ENCODE measurements at places on chromosomes 5 and 9.
A peak's percentile ranks its signal among the peaks of the same experiment; 100 is the strongest.

GRCh38 chr9:656926-657568 is 184.4 kb upstream of the DMRT1 start:
- DNase-seq, result peak; percentile 15

DNA sequence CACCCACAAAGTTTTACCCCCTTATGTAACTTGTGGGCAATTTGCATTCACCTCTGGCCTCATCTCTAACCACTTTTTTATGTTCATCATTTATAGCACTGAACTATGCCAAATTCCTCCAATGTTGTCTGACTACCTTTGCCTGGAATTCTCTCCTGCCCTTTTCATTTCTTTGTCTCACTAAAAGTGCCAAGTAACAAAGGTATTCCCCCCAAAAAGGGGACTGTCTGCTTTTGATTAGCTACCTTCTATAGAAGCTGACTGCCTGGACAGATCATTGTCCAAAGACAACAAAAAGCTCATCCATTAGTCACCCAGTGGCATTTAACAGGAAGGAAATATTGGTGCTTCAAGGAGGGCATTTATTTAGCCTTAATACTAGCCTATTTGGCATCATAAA is 189.9 kb upstream of the VCAN start:
- no peak for DNase-seq

DNA sequence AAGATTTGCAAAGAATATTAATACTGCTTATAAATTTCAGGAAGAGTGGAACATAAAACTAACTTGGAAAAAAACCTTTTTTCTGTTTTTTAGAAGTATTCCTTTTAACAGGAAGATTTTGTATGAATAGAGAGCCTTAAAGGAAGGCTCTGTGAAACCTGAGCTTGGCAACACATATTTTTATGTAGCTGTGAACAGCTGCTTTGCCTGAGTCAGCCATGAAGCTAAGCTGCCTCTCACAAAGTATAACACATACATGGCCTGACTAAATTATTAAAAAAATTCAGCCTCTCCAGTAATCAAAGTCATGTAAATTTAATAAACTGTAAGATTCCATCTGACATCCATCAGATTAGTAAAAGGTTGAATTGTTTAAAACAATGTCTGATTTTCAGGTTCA is 547.5 kb downstream of the ELAVL2 start:
- no peak for DNase-seq

DNA sequence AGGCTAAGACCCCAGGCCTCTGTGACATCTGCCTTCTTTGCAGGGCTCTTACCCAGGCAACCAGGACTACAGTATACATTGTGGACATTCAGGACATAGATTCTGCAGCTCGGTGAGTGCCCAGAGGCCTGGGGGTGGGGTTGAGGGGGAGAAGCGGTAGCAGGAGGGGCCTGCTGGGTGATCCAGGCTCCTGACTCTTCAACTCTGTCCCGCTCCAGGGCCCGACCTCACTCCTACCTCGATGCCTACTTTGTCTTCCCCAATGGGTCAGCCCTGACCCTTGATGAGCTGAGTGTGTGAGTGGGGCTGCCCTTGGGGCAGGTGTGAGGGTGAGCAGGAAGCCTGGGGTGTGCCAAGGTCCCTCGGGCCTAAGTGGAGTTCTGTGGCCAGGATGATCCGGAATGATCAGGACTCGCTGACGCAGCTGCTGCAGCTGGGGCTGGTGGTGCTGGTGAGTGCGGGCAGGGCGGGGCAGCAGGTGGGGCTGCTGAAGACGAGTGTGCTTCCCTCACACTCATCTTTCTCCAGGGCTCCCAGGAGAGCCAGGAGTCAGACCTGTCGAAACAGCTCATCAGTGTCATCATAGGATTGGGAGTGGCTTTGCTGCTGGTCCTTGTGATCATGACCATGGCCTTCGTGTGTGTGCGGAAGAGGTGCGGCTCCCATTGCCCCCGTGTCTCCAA is 19.8 kb downstream of the GPRIN1 start:
- DNase-seq, result no peak

DNA sequence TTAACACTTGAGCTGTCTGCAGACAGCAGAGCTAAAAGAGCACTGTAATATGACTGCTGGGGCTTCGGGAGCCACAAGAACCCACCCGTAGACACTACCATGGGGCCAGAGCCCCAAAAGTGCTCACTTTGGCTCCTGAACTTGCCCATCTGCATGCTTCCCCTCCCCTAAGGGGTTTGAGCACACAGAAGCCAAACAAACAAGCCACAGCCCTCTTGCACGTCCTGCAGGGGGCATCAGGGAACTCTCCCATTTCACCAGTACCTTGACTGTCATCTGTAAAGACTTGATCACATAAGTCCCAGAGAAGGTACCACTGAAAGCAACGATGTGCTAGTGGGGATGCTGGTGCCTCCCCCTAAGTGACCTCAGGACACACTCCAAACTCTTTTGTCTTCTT is 681.8 kb downstream of the SEMA5A start:
- DNase-seq, result peak; percentile 12

DNA sequence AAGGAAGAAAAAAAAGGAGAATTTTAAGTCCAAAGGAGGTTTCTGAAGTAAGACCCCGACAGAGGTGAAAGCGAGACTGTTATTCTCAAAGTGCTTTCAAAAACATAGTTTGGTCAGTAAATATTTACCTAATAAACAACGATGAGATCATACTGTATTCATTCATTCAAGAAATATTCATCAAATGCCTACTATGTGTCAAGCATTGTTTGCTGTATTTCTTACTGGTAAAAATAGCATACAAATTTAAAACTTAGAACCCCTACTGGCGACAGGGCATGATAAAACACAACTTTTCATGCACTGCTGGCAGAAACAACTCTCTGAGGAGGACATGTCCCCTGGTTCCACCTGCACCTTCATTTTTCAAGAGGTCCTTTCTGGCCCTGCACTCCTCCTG is 190.7 kb downstream of the CDK5RAP2 start:
- no peak for DNase-seq

GRCh38 chr5:110177729-110178128 is 488.0 kb downstream of the MAN2A1 start:
- no peak for DNase-seq

DNA sequence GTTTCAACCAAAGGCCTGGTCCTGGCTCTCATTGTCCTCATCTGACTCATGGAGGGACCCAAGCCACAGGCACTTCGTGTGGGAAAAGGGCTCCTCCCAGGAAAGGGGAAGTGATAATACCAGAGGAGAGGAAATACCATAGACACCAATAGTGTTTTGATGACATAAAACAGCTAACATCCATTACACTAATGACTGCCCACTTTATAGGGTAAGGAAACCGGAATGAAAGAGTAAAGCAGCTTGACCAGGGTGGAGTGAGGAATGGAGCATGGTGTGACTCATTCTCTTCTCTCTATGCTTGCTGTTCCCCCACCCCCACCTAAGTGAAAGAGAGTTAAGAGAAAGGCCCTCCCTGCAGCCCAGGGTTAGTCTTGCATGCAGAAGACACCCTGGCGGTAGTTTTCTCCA is 67.4 kb upstream of the HRH2 start:
- DNase-seq, result no peak

DNA sequence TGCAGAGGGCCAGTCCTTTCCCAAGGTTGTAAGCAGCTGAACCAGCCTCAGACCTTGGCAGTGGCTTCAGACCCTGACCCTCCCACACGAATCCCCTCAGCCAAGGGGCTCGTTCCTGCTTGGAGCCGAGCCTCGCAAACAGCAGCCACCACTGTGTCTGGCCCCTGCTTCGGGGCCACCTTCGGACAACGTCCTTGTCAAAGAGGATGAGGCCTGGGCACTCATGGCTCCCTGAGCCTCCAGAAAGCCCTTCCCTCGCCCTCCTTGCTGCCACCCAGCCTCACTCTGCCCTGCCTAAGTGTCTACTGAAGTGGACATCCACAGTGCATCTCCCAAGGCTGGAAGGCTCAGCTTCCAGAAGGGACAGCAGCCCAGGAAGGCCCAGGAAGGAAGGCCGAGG is 161.7 kb downstream of the OLFM1 start:
- no peak for DNase-seq

- DNase-seq, result no peak
Measured at GRCh38 chr9:27227192-27227591, 69.8 kb downstream of the EQTN start.

DNA sequence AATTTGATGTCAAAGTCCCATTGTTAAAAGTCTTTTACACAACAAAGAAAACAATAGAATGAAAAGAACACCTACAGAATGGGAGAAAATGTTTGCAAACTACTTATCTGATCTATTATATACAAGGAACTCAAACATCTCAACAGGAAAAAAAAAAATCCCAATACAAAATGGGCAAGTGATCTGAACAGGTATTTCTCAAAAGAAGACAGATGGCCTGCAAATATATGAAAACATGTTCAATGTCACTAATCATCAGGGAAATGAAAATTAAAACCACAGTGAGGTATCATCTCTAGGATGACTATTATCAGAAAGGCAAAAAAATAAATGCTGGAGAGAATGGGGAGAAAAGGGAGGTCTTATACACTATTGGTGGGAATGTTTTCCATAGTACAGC is 301.8 kb downstream of the ARHGAP26 start:
- no peak for DNase-seq

DNA sequence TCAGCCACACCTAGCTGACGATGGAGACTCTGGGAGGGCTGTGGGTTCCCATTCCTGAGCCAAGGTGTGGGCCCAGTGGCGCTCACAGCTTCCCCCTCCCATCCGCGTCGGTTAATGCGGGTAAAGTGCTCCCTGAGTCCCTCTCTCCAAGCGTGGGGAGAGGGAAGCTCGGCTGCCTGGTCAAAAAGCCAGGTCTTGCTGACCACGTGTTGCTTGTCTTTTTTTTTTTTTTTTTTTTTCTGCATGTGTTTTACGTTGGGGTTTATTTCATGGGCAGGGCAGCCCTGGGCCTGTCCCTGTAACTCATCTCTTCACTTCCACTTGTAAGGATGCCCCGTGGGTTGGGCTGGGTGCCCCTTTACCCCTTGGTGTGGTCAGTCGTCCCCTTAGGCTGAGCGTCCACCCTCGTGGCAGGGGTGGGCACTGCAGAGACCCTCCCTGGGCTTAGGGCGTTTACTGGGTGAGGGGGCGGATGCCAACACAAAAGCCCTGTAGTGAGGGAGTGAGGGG is 11.9 kb downstream of the NKD2 start:
- no peak for DNase-seq

DNA sequence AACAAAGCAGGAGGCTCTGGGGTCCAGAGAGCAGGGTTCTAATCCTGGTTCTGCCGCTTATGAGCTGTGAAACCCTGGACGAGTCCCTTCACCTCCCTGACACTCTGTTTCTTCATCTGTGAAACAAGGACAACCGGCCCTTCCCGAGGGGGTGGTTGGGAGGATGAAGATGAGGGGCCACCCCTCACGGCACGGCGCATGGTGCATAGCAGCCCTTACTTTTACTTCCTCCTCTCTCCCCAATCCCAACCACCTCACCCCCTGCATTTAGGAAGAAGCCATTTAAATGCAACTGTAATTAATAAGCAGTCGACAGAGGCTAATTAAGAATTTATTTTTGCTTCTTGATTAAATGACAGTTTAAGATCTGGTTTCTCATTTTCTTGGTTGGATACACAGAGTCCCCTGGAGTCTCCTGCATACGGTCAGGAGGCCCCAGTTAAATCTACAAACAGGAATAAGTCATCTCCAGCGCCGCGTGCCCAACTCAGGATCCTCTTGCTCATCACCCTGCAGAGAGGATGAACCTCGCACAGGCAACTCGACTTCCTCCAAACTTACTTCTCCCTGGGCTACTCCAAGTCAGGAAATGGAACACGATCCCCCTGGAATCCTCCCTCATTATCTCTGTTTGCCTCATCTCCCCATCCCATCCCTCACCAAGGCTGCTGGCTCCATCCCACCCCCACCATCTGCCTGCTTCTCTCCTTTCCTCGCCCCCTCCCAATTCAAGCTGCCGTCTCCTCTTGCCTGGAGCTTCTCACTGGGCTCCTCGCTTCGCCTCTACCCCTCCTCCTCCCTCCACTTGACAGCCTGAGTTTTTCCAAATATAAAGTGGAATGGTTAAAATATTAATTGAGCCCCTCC is 95.9 kb downstream of the HRH2 start:
- DNase-seq, result no peak

DNA sequence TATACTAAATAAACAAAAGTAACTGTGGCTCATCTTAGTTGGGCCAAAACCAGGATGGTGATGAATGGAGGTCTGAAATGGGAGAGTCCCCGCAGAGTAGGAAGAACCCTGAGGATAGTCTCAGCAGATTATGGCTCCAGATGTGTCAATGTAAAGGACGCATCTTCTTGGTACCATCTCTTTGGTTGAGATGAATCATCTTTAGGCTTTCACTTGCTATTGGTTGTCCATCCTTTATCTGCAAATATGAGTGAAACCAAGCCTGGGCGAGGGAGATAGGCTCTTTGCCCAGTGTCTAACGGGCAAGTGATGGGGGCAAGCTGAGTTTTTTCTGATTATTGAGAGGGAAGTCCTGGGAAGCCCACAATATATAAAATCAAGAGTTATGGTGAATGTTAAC is 19.4 kb upstream of the LCP2 start:
- DNase-seq, result no peak

DNA sequence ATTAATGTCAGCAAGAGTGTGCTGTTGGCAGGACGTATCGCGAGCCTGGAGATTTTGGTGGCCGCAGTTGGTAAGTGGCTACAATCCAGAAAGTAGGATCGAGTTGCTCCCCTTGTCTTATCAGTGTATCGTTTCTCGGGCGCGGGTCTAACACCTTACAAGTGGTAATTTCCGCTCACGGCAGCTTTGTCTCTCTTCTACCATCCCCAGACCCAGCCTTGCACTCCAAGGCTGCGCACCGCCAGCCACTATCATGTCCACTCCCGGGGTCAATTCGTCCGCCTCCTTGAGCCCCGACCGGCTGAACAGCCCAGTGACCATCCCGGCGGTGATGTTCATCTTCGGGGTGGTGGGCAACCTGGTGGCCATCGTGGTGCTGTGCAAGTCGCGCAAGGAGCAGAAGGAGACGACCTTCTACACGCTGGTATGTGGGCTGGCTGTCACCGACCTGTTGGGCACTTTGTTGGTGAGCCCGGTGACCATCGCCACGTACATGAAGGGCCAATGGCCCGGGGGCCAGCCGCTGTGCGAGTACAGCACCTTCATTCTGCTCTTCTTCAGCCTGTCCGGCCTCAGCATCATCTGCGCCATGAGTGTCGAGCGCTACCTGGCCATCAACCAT is 1.1 kb downstream of the PTGER4 start:
- peak; percentile 72 for DNase-seq

- no peak for DNase-seq
Measured at GRCh38 chr5:73205305-73205704, 32.3 kb downstream of the TMEM174 start.

GRCh38 chr9:126361810-126362238 is 35.2 kb downstream of the MVB12B start:
- DNase-seq, result no peak

DNA sequence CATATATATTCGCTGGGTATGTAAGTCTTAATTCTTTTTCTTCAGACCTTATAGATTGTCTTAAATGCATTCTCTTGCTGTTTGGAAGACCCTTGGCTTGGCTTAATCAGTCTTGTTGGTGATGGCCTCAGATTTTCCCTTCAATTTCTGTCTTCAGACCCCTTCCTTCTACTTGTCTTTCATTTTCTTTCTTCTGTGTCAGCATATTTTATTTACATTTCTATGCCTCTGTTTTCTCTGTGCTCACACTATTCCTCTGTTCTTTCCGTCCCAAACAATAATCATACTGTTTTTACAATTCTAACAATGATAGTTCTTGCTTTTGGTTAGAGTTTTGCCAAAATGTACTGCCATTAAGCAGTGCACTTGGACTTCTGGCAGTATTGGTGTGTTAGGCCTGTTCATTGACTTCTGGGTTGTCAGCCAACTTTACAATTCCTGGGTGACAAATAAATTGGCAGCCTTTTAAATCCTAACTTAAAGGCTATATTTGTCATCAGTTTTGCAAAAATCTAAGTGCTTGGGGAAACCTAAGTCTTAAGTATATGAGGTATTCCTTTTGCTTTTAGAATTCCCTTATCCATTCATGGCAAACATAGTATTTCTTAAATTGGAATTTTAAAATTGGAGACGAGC is 8.0 kb downstream of the SRFBP1 start:
- DNase-seq, result no peak
